ENCODE measurements at places on chromosomes 2 and 18.
A peak's percentile ranks its signal among the peaks of the same experiment; 100 is the strongest.

DNA sequence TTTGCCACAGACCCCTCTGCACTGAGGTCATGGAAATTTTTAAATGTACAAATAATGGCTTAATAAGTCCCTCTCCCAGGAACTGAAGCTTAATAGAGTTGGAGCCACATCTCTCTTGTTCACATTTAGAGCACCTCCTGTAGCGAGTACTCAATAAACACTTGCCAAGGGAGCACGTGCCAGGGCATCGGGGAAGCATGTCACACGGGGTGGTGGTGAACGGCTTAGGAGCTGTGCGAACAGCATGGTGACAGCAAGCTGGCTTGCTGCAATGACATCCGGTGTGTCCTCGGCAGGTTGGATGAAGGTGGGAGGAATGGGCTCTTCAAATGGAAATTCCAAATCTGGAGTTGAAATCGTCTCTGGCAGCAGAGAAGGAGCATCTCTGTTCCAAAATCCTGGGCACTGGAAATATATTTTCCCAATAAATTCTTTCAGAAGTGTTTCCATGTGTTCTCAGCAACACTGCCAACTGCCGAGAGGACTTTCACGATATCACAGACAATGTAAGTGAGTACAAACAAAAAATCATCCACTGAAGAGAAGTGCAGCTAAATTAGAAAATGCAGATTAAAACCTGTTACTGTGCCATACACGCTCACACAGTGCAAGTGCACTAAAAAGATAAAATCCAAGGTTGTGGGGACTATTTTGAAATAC, 74.1 kb downstream of the GALR1 start:
- DNase-seq, result no peak

DNA sequence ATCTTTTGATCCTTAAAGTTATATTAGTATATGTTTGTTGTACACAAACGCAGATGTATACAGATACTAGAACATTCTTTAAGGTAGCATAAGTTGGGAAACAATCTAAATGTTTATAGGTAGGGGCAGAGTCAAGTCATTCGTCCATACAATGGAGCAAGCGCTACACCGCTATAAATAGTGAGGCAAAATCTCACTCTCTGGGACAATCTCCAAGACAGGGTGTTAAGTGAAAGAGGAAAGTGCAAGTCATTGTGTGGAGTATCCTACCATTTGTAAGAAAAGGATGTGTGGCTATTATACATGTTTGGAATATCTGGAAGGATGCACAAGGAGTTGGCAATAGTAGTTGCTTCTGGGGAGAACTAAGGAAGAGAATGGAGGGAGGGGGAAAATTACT, 16.2 kb upstream of the FHL2 start:
- DNase-seq, result no peak

GRCh38 chr18:21725201-21725600, 15.4 kb upstream of the MIB1 start:
- no peak for DNase-seq

DNA sequence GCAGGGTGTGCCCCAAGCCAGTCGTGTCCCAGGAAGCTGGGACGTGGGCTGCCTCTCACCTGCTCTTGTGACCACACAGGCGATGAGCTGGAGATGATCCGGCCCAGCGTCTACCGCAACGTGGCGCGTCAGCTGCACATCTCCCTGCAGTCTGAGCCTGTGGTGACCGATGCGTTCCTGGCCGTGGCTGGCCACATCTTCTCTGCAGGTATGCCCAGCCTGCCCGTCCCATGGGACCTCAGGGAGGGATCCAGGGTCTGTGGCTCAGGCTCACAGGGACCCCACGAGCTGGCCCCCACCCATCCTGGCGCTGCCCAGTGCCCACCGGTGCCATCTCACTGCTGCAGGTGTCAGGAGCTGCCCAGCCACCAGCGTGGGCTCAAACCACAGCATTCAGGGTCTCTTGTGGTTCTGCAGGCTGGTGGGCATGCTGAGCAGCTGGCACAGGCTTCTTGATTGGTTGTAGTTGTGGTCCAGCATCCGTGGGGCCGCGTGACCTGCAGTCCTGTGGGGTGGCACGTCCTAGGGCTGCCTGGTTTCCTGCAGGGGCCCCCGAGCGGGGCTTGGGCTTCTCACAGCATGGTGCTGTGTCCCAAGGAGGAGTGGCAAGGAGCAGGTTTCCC, 3.8 kb downstream of the BOK start:
- DNase-seq, result no peak

- no peak for DNase-seq
These were observed 39.2 kb downstream of the STAT1 start for GRCh38 chr2:190974629-190975361.

GRCh38 chr2:39724828-39725144, 54.3 kb downstream of the THUMPD2 start:
- DNase-seq, result no peak

DNA sequence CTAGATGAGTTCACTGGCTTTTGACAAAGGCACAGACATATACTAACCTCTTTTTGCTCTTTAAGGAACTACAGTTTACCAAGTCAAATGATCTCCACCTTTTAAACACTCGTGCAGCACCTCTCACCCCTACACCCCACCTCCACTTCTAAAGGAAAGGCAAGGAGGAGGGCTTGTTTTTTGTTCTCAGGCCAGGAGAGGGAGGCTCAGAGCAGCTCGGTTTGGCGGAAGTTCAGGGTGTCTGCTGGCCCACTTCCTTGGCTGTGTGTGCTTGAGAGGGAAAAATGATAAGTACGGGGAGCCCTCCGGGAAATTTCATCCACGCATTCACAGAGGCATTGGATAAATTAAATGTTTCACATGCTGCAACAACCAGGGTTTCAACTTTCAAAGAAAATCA, 667.9 kb downstream of the BCL11A start:
- no peak for DNase-seq

GRCh38 chr2:36965751-36966369, 476 bp downstream of the STRN start:
- peak; percentile 46 for DNase-seq

DNA sequence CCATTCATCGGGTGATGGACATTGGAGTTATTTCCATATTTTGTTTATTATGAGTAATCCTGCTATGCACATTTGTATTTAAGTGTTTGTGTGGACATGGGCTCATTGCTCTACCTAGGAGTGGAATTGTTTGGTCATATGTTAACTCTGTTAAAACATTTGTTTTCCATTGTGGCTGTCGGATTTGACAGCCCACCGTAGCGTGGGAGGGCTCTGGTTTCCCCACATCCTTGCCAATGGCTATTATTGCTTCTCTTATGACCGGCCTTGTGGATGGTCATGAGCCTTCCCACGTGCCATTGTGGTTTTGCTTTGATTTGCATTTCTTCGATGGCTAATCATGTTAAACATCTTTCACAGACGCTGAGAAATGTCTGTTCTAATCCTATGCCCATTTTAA, 92.0 kb downstream of the ZNF236 start:
- DNase-seq, result no peak

- DNase-seq, result no peak
These were observed 203.9 kb upstream of the TANK start for GRCh38 chr2:160956243-160956802.

- no peak for DNase-seq
These were observed 24.0 kb downstream of the KCNIP3 start for GRCh38 chr2:95320986-95321767.

DNA sequence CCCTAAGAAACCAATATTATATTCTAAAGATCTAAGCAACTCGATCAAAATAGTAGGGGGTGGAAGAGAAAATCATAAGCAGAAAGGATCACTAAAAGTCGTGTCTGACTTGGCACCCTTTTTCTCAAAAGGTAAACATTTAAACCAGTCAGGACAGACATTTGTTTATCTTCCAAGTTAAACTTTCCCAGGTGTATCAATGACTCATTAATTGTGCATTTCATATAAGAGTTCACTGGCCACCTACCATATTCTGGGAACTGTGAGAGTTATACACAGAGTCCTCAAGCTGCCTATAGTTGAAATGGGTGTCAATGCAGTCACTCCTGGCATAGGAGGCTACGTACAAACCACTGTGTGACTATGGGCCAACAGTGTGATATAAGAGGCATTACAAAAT, 4.8 kb upstream of the ACVR1 start:
- no peak for DNase-seq

DNA sequence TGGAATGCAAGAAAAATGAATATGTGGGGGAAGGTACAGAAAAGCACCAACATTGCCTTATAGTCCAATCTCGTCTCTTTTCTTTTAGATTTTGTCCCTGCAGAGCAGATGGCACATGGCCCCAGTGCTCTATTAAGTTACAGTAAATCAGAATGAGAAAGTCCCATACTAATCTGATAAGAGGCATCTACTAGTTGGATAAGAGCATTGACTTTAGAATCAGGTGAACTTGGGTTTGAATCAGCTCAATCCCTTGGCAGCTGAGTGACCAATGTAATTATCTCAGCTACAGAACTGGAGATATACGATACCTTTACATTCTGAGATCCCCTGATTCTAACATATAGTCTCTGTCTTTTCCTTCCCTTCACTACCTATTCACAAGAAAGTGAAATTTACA, 54.8 kb upstream of the PDE1A start:
- no peak for DNase-seq

DNA sequence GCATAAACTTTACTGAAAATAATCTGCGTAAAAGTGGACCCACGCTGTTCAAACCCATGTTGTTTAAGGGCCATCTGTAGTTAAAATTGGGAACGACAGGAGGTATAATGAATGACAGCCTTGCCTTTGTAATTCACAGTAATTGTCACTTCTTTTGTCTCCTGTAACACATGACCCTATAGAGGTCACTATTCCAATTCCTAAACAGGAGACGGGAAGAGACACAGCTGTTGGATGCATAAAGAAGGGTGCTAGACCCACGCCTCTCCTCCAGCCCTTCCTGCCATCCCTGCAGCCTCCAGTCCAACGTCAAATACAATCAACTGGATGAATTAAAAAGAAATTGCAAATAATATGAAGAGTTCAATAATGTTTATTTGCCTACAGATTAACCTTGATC, 63.1 kb upstream of the NFATC1 start:
- no peak for DNase-seq

Measured in RKO (cell line).